ENCODE measurements at places on chromosomes 4 and X.

GRCh38 chr4:7259039-7259438, 66.7 kb downstream of the SORCS2 start:
- no peak for DNase-seq

DNA sequence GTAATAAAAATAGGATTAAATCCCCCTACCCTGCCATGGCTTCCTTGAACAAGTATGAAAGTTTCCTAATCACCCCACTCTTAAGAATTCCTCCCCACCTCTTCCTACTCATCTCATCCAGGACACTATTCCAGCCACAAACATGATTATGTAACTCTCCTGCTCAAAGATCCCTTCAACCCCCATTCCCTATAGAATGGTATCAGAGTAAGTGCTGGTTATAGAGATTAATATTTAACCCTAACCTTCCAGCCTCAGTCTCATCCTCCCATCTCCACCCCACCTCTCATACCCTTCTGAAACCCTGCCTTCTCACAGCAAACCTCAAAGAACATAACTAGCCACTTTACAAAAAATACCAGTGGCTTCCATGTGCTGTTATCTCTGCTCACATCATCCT, 155.1 kb downstream of the PPP3CA start:
- no peak for DNase-seq

- DNase-seq = no peak
These were observed 105.9 kb downstream of the SH3RF1 start for GRCh38 chr4:169164669-169165415.

GRCh38 chr4:156053174-156053573, 99.5 kb upstream of the CTSO start:
- no peak for DNase-seq

DNA sequence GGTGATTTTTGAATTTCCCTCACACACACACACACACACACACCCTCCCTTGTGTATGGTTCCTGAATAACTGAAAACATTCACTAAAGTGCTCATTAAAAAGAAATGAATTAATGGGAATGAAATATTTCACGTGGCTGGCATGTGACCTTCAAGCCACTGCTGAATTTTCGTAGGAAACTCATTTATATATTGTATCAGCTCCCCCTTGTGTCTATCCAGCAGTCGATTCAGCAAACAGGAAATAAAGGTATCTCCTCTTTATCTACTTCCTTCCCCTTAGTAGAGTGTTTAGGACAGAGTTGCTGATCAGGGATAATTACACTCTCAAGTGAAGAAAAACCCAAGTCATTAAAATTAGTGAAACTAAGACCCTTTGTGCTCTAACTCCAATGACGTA, 912.6 kb upstream of the LCORL start:
- no peak for DNase-seq

DNA sequence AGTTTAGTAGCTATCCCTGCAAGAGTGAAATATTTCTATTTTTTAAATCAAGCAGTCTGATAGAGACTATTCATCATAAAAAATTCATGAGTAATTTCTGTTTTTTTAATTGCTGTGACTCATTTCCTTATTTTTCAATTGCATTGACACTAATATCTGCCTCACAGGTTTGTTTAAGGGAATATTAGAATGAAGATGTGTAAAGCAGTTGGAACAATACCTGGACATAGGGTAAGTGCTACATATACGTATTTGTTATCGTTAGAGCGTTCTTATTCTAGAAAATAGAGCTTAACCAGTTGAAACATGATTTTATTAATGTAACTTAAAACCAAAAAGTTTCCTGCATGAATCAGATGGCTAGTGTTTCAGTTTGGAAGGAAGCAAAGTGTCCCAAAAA, 2211.3 kb downstream of the PCDH7 start:
- DNase-seq = no peak

DNA sequence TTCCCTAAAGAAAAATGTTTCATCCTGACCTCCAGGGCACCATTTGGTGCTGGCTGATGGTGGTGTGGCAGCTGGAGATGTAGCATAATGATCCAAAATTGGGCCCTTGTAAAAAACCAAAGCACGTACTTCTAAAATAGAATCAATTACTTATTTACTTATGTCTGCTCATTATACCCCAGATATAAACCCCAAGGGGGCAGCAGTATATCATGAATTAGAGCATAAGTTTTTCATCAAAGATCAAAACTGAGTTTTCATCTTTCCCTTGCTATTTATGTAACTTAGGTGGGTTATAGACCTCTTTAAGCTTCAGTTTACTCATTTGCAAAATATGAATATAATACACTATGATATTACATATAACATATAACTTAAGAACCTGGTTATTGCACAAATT, 241.1 kb downstream of the TACR3 start:
- DNase-seq = no peak

DNA sequence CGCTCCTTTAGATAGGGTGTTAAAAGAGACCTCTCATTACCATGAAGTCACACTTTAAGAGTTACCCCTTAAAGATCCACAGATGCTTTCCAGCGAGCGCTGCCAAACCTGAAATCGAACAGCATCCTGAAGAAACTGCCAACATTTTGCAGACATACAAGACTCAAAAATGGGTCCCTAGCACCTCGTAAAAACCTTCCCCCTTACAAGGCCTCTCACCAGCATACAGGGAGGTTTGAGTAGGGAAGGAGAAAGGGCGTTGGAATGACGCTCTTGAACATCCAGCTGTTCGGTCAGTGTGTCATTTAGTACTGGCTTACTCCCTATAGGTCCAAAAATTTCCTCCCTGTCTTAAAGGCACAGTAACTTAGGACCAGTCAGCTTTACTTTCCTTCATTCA, 45.3 kb upstream of the PGRMC1 start:
- DNase-seq = no peak

DNA sequence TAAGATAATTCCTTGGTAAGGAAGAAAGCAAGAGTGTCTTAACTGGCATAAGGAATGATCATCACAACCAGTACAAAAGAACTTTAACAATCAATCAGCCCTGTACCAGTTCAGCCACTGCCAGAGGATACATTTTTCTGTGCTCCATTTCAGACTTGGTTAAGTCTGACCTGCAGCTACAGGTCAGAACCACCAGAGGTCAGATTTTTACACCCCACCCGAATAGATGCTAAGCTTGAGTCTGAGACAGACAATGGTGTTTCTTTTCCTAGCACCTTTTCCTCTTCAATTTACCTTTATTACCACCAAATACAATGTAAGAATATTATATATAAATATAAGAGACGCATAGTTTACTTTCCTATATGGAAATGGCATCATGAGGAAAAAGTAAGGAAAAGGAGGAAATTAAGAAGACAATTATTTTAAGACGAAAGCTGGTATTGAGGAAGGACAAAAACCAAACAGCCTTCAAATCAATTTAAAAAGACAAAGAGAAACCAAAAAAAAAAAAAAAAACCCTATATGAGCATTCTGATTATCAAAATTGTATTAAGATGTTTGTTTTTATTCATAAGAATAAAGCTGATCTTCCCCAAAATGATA, 215.3 kb upstream of the TTC29 start:
- peak; percentile 18 for DNase-seq

DNA sequence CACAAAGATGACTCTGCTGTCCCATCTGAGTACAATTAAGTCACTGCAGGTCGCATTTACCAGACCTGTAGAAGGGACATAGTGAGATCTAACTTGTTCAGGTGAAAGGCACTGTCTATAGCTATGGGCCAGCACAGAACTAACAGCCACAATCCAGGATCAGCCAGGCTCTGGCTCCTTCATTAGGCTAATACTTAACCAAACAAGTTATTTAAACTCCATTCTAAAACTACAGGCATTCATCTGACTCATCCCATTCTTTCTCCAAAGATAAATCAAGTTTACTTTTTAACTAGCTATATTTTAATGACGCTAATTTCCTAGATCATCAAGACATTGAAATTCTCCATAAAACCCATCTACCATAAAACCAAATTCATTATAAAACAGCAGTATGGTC, 62.5 kb downstream of the STX18 start:
- no peak for DNase-seq

- DNase-seq = no peak
These were observed 301.1 kb downstream of the FRMPD4 start for GRCh38 chrX:12439416-12439815.

Measured in right kidney (tissue), 9 donors.